ENCODE measurements at places on chromosomes 12 and 14.
A peak's percentile ranks its signal among the peaks of the same experiment; 100 is the strongest.

GRCh38 chr12:101298426-101298825 lies 18.5 kb downstream of the UTP20 start:
- no peak for DNase-seq

DNA sequence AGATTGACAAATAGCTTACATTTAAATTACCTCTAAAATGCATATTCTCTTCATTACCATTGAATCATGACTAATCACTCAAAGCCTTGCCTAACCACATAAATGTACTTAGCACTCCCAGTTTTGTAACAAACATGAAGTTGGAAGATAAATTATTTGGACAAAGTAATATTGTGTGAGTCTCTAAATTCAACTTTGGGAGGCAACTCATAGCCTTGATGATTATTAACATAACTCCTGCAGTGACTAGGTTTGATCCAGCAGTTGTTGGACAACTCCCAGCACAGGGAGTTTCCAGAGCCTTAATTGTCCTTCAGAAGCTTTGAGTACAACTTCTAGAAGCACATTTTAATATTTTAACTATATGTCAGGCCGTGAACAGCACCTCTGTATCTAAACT lies 153.4 kb upstream of the PDZRN4 start:
- DNase-seq: no peak

DNA sequence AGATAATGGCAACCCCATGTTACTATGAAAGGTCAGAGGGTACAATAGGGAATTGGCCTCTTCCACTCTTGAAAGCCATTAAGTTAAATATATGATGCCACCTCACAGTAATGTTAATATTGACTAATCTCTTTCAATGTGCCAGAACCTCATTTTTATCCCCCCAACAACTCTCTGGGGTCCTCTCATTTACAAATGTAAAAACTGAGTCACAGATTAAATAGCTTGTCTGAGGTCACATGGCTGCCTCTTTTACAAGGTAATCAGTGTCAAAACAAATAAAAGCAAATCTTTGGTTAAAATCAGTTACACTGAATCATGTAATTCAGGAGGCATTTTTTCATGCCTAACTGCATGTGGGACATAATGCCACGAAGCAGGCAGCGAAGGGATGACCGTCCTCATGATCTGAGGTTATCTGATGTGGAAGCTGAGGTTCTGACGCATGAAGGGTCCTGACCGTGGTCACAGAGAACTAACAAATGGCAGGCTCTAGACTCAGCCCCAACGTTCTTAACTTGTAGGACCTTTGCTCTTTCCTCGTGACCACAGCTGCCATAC lies 78.5 kb downstream of the PTPN21 start:
- DNase-seq: no peak

DNA sequence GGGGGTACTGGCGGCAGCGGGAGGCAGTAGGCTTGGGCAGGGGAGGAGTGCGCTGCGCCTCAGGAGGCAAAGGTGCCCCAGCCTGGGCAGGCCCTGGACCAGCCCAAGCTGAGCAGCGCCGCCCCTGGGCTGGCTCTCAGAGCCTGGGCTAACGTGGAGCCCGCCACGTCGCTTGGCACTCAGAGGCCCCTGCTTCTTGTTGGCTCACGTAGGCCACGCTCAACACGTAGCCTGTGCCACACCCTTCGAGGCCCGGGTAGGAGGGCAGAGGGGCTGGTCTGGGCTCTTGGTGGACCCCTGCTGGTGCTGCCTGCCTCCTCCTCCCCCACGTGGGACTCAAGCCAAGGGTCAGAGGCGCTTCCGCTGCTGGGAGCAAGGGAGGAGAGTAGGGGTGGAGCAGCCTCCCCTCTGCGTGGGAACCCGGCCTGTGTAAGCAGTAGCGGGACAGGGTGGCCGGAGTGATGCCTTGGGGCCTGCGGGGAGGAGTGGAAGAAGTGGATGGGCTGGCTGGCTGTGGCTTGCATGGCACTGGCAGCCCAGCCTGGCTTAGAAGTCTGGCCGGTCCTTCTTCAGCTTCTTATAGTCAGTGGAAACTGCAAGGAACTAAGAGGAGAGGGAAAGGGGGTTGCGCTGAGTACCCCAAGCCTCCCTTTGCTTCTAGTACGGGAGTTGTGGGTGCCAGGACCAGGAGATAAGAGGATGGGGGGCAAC lies 5.7 kb downstream of the SHMT2 start:
- DNase-seq: peak; percentile 73

DNA sequence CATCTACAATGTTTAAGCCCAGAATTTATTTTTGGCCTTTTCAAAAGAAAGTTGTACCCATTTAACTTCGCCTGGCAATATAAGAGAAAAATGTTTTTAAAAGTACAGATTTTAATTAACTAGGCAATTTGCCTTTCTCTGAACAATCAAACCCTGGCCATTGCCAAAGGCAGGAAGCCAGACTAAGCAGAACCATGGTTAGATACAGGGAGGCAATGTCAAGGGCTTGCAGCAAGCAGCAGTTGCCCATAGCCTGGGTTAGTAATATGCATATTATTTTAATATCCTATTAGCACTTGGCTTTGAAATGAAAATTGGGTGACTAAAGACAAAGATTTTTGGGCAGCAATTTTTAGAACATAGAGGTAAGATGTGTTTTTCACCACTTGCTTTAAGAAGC lies 51.1 kb upstream of the FRMD6 start:
- no peak for DNase-seq

GRCh38 chr12:30913323-30913722 lies 13.2 kb upstream of the TSPAN11 start:
- no peak for DNase-seq

GRCh38 chr12:121769297-121769830 lies 24.1 kb downstream of the RHOF start:
- no peak for DNase-seq

DNA sequence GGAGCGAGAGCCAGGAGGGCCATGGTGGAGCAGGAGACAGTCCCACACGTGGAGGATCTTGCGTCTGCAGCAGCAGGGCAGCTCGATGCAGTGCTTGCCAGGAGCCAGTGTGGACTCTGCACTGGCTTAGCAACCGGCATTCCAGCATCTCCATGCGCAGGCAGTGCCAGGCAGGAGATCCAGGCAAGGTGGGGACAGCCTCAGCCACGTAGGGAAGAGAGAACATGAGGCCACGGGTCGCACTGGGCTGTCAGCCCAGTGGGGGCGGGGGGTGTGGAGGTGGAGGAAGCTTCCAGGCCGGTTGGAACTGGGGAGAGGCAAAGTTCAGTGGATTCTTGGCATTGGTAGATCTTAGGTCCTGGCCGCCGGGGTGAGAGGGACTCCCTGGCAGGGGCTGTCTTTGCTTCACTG lies 121.0 kb upstream of the EVL start:
- DNase-seq: no peak

DNA sequence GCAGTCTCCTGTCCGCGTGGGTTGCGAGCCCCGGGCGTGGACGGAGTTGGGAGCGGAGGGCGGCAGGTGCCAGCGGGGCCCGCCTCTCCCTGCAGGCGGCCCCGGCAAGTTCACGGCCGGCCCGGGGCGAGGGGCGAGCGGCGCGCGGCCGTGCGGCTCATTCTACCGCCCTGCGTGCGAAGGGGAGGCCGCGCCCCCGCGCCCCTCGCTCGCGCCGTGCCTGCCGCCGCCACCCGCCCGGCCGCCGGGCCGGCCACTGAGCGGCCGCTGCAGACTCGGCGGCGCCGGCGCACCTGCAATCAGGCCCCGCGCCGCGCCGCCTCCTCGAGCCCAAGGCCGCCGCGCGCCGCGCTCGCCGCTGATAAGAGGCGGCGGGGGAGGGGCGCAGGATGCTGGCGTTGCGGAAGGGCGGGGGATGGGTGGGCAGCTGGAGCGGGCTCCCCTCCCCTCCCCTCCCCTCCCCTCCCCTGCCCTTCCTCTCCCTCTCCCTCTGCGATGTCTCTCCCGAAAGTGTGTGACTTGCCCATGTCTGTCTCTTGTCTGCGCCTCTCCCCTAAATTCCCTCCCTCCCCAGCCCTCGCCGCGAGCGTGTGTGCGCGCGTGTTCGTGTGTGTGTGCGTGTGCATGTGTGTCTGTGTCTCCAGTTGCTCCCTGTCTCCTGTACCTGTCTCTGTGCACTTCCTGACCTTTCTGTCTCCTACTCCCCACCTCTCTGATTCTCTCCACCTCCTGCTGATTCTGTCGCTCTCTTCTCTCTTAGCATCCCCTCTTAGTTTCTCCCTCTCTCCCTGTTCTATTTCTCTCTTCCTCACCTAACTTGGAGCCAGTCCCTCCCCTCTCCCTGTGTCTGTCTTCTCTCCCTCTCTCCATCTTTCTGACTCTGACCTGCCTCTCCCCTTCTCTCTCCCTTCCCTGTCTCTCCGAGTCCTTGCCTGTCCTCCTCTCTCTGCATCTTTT lies 768.1 kb upstream of the TBX3 start:
- peak; percentile 96 for DNase-seq

DNA sequence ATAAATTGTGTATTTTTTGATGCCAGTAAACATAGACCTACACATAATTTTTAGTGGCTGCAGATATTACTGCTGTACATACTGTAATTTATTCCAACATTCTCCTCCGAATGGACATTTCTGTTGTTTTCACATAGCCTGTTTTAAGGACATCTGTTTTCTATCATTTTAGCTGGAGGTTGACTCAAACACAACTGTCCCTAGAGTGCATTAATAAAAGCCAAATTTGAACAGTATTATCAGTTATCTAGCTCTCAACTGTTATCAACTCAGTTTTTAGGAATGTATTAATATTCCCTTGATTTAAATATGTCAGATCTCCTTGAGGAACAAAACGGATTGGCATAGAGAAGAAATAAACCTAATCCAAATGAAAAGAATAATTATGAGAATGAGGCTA lies 17.2 kb upstream of the PIWIL1 start:
- DNase-seq: no peak

DNA sequence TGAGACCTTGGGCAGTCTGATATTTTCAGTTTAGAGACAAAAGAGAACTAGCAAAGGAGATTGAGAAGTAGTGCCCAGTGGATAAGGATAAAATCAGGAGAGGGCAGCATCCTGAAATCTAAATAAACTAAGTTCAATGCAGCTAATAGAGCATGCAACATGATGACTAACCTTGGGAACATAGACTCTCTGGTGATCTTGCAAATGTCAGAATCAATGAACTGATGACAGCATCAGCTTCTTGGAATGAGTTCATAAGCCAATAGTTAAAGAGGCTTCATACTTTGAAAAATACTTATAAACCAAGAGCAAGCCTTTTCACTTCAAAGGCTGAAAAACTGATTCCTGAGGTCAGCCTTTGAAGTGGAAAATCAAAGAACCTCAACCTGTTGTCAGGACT lies 8.2 kb downstream of the TAS2R19 start:
- no peak for DNase-seq

GRCh38 chr14:24911324-24912109 lies 138.4 kb downstream of the STXBP6 start:
- no peak for DNase-seq

GRCh38 chr14:102321456-102322422 lies 2.2 kb downstream of the ZNF839 start:
- no peak for DNase-seq

GRCh38 chr14:101884934-101885576 lies 79.3 kb upstream of the DYNC1H1 start:
- DNase-seq: no peak

DNA sequence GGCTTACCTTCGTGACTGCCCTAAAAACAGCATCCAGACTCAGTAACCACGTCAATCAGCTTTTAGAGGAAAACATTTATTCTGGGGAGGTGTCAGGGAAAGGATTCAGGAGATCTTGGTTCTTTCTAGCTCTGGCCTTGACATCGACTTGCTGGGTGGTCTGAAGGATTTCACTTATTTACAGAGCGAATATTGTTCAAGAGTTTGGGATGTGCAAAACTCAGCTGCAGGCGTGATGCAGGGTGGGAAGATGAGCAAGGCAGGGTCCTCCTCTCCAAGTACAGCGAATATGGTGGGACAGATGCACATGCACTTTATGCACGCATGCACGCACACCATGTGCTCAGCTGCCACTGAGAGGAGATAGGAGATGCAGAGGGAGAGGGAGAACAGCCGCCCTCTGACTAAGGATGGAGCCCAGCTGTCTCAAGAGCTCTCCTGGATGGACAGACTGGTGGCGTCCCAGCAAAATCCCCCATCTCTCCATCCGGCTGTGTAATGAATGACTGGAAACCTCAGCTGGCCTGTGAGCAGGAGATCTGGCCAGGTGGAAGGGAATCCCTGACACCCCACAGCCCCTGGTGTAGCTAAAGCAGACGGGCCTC lies 24.4 kb upstream of the BDKRB1 start:
- no peak for DNase-seq

Data from NCI-H526 (cell line).